Activated CD4-positive, alpha-beta T cell treated with anti-CD3 and anti-CD28 coated beads for 4 hours (primary cell): ENCODE measurements at places on chromosomes 11 and 22.

GRCh38 chr22:17648569-17648968, 10.0 kb downstream of the BCL2L13 start:
- no peak for DNase-seq

DNA sequence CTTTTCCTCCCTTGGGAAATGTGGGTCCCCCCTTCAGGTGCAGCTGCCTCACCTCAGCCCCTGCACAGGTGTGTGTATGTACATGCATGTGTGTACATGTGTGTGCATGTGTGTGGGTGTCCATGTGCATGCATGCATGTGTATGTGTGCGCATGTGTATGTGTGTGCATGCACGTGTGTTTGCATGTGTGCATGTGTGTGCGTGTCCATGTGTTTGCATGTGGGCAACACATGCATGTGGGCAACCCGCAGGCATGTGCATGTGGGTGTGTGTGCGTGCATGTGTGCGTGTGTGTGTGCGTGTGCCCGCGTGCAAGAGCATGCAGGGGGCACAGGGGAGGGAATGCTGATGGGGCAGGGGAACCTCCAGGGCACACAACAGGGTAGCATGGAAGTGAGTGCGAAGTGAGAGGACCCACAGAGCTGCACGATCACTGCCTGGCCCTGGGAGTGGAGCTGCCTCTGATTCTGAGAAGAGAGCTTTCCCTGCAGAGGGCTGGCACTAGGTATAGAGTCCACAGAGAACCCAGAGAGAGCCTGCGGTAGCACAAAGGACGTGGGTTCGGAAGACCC, 14.6 kb upstream of the BAIAP2L2 start:
- no peak for DNase-seq

DNA sequence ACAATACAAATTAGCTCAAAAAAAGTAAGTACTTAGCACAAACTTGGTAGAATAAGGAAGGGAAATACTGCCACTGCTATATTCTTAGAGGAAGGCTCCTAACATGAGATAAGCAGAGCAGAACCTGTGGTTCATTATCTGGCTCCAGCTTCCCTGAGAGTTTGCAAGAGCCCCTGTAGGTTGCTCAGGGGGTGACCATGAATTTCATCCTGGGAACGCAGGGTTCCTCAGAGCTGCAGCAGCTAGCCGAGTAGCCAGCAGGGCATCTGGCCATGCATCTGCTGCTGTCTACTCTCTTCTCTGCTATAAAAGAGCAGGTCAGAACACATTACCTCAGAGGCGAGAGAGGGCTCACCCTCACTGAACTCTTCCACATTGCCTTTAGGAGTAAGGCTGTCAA, 67.3 kb downstream of the TRPC6 start:
- no peak for DNase-seq

DNA sequence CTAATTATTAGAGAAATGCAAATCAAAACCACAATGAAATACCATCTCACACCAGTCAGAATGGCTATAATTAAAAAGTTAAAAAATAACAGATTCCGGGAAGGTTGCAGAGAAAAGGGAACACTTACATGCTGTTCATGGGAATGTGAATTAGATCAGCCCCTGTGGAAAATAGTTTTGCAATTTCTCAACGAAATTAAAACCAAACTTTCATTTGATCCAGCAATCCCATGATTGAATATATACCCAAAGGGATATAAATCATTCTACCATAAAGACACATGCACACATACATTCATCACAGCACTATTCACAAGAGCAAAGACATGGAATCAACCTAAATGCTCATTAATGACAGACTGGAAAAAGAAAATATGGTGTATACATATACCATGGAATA, 32.5 kb downstream of the NOX4 start:
- no peak for DNase-seq
